GM23248 (cell line): ENCODE measurements at places on chromosomes 6 and 20. TPM values are rescaled to one million over a fixed set of nuclear protein-coding genes. Genes with fewer than 3 reads are reported as not detected.

Gene MEI4
- not detected in 2 replicates for total RNA-seq

Gene COL12A1
- total RNA-seq: 1,033 and 1,064 TPM in 2 replicates

Gene TMEM200A
- 43.3 and 47.0 TPM in 2 replicates for total RNA-seq

Gene PKIB
- total RNA-seq: 1.3 TPM in 1 of 2 replicates, not detected in the other

Gene HTR1B
- not detected in 2 replicates for total RNA-seq

Gene PTCRA
- total RNA-seq: not detected in 2 replicates

Gene WASF1
- 12.3 and 14.4 TPM in 2 replicates for total RNA-seq

Gene FNDC11
- 0.65 TPM in 1 of 2 replicates, not detected in the other for total RNA-seq

Gene MLN
- not detected in 2 replicates for total RNA-seq

Gene OR2J3
- total RNA-seq: not detected in 2 replicates

Gene RSPO3
- total RNA-seq: 0.13 and 1.4 TPM in 2 replicates

Gene BAG2
- 32.1 and 33.4 TPM in 2 replicates for total RNA-seq

Gene CD40
- 1.8 and 2.5 TPM in 2 replicates for total RNA-seq

Gene ANGPT4
- total RNA-seq: not detected in 2 replicates

Gene ZNF165
- total RNA-seq: 0.25 and 0.86 TPM in 2 replicates

Gene SYNGAP1
- 2.8 and 3.7 TPM in 2 replicates for total RNA-seq

Gene ARFGEF3
- total RNA-seq: 0.11 and 0.13 TPM in 2 replicates

Gene ELMO2
- 51.1 and 57.9 TPM in 2 replicates for total RNA-seq

Gene BHLHE23
- total RNA-seq: not detected in 2 replicates

Gene NEDD9
- 4.2 and 4.3 TPM in 2 replicates for total RNA-seq

Gene POPDC3
- 37.4 and 45.1 TPM in 2 replicates for total RNA-seq

Gene VWA7
- 0.54 TPM in 1 of 2 replicates, not detected in the other for total RNA-seq

Gene ALDH8A1
- not detected in 2 replicates for total RNA-seq

Gene OXT
- not detected in 2 replicates for total RNA-seq

Gene BANF2
- not detected in 2 replicates for total RNA-seq

Gene HMGCLL1
- not detected in 2 replicates for total RNA-seq

Gene RAB44
- not detected in 2 replicates for total RNA-seq

Gene PSORS1C1
- total RNA-seq: 0.22 and 0.25 TPM in 2 replicates

Gene EYS
- not detected in 2 replicates for total RNA-seq

Gene COL11A2
- 0.25 and 0.32 TPM in 2 replicates for total RNA-seq

Gene GGT7
- 9.2 and 10.2 TPM in 2 replicates for total RNA-seq

Gene SNX21
- total RNA-seq: 88.4 and 100 TPM in 2 replicates

Gene RNF39
- not detected in 2 replicates for total RNA-seq

Gene RWDD1
- total RNA-seq: 37.7 and 46.0 TPM in 2 replicates

Gene NINL
- 3.4 and 10.2 TPM in 2 replicates for total RNA-seq

Gene C20orf141
- not detected in 2 replicates for total RNA-seq

Gene PPP1R14C
- total RNA-seq: 6.3 and 8.2 TPM in 2 replicates

Gene CDK19
- total RNA-seq: 10.7 and 11.2 TPM in 2 replicates

Gene FAM209B
- not detected in 2 replicates for total RNA-seq

Gene FAM135A
- total RNA-seq: 8.2 and 11.5 TPM in 2 replicates

Gene NPBWR2
- total RNA-seq: not detected in 2 replicates

Gene EBF4
- total RNA-seq: 0.76 TPM in 1 of 2 replicates, not detected in the other

Gene F13A1
- total RNA-seq: not detected in 2 replicates

Gene HLA-DRB1
- not detected in 2 replicates for total RNA-seq

Gene HUS1B
- total RNA-seq: 0.32 TPM in 1 of 2 replicates, not detected in the other

Gene LINC00237
- not detected in 2 replicates for total RNA-seq

Gene SLC16A10
- total RNA-seq: not detected in 2 replicates

Gene EFCAB8
- 0.13 TPM in 1 of 2 replicates, not detected in the other for total RNA-seq

Gene HTR1E
- total RNA-seq: not detected in 2 replicates

Gene VAPB
- total RNA-seq: 8.8 and 10.0 TPM in 2 replicates

Gene PROKR2
- not detected in 2 replicates for total RNA-seq

Gene OCSTAMP
- total RNA-seq: not detected in 2 replicates
